GF-D8 (cell line): ENCODE measurements at places on chromosomes 13 and 19.

GRCh38 chr13:111388851-111389500 lies 68.5 kb downstream of the TEX29 start:
- no peak for DNase-seq

GRCh38 chr19:51098365-51099046 lies 9.7 kb downstream of the CTU1 start:
- DNase-seq: no peak

- no peak for DNase-seq
These were observed 23.2 kb downstream of the ANKRD27 start for GRCh38 chr19:32651729-32652140.

- DNase-seq: no peak
These were observed 57.6 kb downstream of the RASA3 start for GRCh38 chr13:114074671-114075315.

DNA sequence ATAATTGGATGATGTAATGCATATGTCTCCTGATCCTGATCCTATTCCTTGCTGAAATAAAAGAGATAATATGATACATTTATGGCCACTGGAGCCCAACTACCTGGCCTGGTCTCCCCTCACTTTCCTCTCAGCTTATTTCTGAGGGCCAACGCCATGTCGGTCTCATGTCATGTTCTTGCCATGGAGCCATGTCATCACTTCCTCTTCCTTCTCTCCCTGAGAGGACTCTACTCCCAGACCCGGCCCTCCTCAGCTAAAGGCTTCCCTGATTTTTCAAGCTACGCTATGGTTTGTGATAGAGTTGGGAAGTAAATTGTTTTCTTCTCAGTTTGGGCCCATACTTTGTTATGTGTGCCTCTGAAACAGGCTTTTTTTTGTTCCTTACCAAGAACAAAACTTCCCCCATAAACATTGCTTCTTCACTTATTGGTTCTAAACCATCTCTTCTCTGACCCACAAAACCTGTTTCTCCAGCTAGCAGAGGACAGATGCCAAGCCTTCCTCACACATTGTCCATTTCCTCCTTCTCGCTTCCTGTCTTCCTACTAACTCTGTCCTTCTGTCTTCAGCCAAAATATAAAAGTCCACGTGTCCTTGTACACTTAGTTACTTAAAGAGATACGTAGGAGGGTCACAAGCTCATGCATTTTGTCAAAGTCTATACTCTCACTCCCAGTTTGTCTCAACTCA lies 319.9 kb upstream of the DACH1 start:
- DNase-seq: no peak

DNA sequence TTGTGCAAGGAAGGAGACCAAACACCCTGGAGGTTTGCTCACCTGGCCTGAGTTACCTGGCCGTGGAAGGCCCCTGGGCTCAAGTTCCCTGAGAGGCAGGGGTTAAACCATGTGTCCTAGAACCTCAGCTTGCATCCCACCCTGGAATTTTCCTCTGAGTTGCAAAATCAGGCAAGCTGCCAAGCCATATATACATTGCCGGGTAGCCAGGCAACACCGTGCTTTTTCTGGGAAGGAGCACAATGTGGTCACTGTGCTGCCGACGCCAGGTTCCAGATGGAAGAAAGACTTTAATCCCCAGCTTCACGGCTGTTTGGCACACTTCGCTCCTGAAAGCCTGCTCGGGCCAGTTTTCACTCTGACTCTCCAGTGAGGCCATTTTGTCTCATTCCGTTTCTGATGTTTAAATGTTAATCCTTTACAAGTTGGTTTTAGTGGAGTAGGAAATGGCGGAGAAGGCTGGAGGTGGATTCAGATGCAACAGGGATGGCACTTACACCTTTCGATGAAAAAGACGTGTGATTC lies 60.1 kb upstream of the PEG3 start:
- no peak for DNase-seq

DNA sequence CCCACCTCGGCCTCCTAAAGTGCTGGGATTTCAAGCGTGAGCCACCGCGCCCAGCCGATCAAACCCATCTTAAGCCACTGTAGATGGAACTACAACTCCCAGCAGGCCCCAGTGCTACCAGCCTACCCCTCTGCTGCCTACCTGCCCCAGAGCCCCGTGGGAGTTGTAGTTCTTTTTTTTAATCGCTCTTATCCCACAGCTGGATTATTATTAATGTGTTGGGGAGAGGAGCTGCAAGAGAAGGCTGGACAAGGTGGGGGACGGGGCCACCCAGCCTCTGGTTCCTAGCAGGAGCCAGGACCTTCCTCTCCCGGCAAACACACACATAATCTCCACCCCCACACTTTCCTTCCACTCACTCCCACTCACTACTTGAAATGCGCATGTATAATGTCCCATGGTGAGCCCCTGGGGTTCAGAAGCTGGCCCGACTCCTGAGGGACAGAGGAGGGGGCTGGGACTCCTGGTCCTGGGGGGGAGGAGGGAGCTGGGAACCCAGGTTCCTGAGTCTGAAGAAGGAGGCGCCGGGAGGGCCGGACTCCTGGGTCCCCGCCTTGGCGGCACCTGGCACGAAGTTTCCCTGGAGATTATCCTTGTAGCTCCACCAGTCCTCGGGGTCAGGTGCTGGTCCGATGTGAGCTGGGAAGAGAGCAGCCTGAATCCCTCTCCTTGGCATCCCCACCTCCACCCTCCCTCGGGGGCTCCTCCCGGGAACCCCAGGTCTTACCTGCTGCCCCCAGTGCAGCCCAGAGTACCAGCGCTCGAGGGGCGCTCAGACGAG lies 958 bp downstream of the CA11 start:
- DNase-seq: peak; percentile 29

DNA sequence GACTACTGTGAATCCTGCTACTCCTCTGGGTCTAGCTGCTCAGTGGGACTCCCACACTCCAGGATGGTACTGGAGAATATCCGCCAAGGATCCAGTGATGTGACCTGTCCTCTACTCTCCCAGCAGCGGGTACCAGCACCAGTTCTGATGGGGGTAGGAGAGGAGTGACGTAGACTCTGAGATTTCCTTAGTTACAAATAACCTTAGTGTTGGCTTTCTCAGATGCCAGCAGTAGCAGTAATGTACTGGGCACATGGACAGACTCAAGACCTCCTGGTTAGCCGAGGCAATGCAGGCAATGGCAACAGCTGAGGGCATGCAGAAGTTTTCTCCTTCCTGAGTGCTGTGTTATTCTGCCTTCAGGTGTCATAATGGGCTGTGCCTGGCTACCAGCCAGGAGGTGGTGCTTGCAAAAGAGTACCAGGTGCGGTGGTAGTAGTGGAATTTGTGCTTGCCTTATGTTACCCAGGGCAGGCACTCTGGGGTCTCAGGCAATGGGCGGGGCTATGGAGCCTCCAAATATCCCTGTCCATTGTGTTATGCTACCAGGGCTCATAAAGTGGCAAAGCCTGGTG lies 105.3 kb upstream of the KLF5 start:
- DNase-seq: no peak

GRCh38 chr13:100024023-100024422 lies 42.4 kb downstream of the ZIC2 start:
- DNase-seq: no peak

DNA sequence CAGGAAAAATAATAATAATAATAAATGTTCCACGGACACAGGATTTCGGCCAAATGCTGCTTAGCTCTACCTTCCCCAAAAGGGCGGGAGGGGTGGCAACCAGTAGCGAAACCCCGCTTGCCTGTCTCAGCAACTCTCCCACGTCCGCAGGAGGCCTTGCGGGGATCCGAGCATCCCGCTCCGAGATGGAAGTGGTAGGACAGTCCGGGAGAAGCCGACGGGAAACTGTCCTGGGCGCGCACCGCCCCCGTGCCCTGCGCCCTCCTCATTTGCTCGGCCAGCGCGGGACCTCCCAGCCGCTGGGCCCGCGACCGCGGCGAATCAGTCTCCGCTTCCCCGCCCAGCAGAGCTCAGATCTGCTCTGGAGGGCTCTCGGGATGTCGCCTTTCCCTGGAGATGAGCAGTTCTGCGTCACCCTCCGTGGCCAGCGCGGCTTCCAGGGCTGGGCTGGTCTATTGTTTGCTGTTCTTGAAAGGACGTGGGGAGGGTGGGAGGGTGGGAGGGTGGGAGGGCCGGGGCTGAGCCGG lies 48.9 kb upstream of the PABPC3 start:
- no peak for DNase-seq

DNA sequence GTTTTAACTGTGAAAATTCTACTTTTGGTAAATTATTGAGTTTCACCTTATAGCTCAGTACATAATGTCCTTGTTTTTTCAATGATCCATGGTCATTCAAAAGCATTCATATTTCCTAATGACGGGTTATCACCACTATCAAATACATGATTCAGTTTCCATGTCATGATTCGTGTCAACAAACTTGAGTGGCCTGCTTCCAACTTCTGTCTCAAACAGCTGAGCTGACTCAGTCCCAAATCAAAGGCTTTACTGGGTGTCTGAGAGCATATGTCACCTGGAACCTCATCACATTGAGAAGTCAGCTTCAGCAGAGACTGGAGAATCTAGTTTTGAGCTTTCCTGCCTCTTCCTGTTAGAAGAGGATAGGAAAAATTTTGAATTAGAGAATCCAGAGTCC lies 40.3 kb upstream of the SGCG start:
- no peak for DNase-seq

GRCh38 chr13:46553886-46554858 lies 1.2 kb downstream of the LRCH1 start:
- peak; percentile 90 for DNase-seq

GRCh38 chr13:70817576-70817975 lies 709.3 kb upstream of the KLHL1 start:
- DNase-seq: no peak

DNA sequence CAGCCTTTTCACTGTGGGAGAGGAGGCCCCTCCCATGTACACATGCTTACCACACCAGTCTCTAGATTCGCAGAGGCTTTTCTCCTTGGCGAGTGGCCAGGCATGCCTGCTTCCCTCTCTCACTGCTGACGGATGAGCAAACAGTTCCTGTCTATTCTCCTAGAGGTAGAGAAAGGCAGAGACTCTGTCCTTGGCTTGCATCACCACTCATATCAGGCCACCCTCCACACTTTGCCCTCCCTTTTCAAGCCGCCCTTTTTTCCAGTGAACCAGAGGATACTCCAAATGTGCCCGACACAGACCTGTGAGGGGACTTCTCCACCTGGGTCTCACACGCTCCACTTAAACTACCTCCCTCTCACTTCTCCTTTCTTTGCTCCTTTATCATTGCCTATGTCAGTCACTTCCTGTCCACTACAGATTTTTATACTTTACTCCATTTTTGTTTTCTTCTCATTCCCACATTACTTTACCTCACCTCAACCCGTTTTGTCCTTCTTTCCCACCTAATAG lies 284.6 kb downstream of the DNAJC15 start:
- no peak for DNase-seq

GRCh38 chr13:47803131-47803530 lies 197.9 kb downstream of the SUCLA2 start:
- DNase-seq: no peak

DNA sequence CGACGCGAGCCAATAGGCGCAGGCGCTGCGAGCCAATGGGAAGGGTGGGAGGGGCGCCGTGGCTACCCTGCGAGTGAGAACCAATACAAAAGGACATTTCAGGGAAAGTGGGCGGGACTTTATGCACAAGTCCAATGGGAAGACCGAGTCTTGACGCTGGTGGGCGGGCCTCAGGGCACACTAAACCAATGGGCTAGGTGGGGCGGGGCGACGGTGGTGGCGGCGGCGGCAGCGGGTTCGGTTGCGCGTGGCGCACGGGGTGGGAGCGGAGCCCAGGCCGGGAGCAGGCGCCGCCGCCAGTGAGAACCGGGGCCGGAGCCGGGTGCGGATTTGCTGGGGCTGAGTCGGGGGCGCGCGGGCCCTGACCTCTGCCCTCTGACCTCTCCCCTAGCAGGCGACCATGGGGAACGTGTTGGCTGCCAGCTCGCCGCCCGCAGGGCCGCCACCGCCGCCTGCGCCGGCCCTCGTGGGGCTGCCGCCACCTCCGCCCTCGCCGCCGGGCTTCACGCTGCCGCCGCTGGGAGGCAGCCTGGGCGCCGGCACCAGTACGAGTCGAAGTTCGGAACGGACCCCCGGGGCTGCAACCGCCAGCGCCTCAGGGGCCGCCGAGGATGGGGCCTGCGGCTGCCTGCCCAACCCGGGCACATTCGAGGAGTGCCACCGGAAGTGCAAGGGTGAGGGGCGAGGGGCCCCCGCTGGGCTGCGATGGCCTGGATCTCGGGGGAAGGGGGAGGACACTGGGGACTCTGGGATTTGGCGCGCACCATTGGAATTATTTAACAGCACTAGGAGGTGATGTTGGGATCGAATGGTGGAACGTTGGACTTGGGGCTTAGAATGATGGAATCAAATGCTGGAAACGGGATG lies at the start of gene TOMM40:
TOMM40 (plus strand) TSS at position 239 of the 867 bp plus-strand sequence; CDS start at position 401, 162 bp downstream.
- no peak for DNase-seq

DNA sequence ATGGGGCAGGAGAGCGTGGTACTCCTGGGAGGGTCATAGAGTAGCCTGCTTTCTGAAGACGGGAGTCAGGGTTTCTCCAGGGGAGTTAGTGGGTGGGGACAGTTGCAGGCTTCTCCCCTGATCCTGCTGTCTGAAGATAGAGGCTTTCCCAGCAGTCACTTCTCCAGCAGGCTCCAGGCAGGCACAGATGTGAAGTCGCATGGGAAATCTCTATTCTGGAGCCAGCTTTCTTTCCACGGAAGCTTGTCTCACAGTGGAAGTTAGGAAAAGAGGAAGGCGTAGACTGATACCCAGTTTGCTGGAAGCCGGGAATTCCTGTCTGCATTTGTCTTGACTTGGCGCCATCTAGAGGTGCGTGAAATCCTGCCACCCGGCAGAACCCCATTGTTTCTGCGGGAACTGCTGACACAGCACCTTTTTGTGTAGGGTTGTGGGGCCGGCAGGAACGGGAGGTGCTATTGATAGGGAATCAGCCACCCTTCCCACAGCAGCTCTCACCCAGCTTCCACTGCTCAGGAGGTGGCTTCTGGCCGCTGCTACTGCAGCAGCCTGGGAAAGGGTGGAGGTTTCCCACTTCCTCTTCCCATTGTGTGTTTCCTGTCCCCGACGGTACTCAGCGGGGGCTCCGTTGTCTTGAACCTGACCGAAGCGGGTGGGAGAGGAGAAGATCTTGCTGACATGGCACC lies 28.5 kb upstream of the NPAS1 start:
- no peak for DNase-seq

DNA sequence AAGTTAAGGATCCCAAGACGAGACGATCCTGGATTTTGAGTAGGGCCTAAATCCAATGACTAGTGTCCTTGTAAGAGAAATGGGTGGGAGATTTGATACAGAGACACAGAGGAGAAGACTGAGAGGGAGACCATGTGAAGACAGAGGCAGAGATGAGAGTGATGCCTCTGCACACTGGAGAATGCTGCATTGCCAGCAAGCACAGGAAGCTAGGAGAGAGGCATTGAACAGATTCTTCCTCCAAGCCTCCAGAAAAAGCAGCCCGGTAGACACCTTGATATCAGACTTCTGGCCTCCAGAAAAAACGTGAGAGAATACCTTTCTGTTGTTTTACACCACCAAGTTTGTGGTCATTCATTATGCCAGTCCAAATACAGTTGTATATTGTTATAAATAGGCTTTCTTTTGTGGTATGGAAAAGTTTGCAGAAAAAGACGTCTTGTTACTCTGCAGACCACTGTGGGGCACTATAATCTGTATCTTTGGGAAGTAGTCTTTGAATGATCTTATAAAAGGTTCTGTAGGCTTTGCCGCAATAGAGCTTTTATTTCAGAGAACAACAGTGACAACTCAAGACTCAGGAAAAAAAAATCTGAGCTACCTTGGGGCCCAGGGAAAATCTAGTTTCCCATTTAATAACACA lies 17.9 kb upstream of the RFC3 start:
- no peak for DNase-seq

- DNase-seq: no peak
These were observed 6.0 kb upstream of the EML2 start for GRCh38 chr19:45645068-45645630.

GRCh38 chr19:23992348-23992747 lies 77.7 kb downstream of the ZNF726 start:
- no peak for DNase-seq
